A673 (cell line): ENCODE measurements at places on chromosomes 5 and 9. TPM values are rescaled to one million over a fixed set of nuclear protein-coding genes. Genes with fewer than 3 reads are reported as not detected.

OTP gene
- not detected in 2 replicates for total RNA-seq

GRCh38 chr5:115857057-115857479, 15.3 kb downstream of the AP3S1 start:
- H3K27ac ChIP-seq, result peak overlapping the region; percentile 17
- H3K4me3 ChIP-seq, result no peak overlapping the region
- peaks cover 32% of the 10 kb centered on the region for H3K4me1 ChIP-seq
- no peak for DNase-seq
- H3K27me3 ChIP-seq, result no peaks in the 10 kb centered on the region

DNA sequence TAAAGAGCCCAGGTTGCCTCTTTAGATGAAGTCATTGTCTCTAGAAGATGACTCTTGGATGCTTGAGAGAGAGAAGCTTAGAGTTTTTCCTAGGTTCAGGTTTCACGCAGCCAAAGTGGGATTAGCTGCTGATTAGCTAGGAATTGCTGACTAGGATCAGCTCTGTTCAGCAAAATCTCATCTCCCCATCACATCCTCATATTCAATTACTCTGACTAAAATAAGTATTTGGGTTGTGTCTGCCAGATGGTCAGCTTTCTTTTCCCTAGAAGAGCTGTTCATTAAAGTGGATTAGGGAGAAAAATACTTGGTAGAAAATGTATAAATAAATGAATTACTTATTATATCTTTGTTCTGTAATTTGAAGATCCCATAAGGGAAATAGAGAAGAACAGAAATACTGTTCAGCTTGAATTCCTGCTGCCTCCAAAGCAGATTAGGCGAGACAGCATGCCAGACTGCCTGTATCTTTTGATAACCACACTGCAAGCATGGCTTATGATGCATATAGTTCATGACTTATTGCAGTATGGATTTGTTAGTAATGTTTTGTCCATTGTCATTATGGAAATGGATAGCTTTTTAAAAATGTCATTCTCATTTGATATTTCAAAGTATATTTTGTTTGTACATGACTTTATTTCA, 184.8 kb upstream of the CD180 start:
- peak; percentile 29 for DNase-seq
- H3K27ac ChIP-seq, result no peak overlapping the region
- peaks cover 26% of the 10 kb centered on the region for H3K4me1 ChIP-seq
- H3K4me3 ChIP-seq, result no peak overlapping the region

ZNF483 gene
- total RNA-seq, result 3.4 and 4.4 TPM in 2 replicates

DNA sequence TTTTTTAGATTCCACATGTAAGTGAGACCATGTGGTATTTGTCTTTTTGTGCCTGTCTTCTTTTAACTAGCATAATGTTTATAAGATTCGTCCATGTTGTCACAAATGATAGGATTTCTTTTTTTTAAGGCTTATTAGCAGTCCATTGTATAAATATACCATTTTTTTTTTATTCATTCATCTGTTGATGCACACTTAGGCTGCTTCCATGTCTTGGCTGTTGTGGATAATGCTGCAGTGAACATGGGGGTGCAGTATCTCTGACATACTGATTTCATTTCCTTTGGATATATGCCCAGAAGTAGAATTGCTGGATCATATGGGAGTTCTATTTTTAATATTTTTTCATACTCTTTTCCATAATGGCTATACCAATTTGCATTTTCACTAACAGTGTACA, 48.7 kb downstream of the KIAA1958 start:
- peak; percentile 42 for DNase-seq
- H3K27ac ChIP-seq, result peak overlapping the region; percentile 28
- no peak overlapping the region for H3K4me3 ChIP-seq
- no peaks in the 10 kb centered on the region for H3K27me3 ChIP-seq

GFRA3 gene
- 0.75 and 0.83 TPM in 2 replicates for total RNA-seq
